Stimulated activated CD8-positive, alpha-beta memory T cell treated with anti-CD3 and anti-CD28 coated beads, Interleukin-15, amount 100 ng/mL, for 24 hours (primary cell): ENCODE measurements at places on chromosomes 16 and 17.

DNA sequence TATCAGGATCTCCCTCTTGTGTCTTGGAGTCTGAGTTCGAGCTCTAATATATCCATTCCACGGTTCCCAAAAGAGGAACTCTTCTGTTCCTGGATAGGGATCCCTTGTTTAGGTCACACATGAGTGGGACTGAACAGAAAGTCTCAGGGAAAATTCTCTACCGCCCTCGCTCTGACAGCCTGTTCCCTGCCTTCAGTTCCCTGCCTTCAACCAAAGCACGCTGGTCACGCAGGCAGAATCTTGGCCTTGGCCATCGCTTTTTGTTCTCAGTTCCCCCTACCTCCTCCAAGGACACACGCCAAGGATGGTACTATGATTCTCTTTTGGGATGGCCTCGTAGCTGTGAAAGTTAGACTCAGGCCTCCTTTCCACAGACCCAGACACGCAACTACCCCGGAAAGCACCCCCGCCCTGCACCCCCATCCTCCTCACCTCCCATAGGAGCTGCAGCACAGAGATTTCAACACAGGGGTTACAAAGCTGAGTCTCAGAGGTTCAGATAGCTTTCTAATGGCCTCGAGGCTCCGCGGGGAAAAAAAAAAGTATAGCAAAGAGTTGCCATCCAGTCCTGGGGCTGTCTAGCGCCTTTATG, 1.5 kb upstream of the SHISA6 start:
- DNase-seq: no peak

GRCh38 chr16:55574811-55575210, 8.3 kb downstream of the CAPNS2 start:
- no peak for DNase-seq

GRCh38 chr16:3696425-3697218, 20.7 kb downstream of the TRAP1 start:
- no peak for DNase-seq

- no peak for DNase-seq
Observed at GRCh38 chr17:43855061-43855460, 8.1 kb downstream of the CD300LG start.

DNA sequence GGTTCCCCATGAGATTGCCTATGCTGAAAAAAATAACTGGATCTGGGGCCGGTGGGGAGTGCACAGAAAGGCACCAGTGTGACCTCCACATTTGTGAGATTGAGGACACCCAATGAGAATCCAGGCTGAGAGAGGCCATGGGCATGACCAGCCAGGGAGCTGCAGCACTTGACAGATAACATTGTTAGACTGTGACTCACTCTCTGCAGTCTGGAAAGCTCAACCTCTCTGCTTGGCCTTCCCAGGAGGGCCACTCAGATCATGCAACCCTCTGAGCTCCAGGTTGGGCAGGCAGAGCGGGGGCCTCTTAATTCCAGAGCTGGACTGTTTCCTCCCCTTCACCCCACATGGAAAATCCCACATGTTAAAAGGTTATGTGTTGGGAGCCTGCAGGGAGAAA, 30.1 kb downstream of the FZD2 start:
- DNase-seq: no peak

GRCh38 chr17:7512824-7513540, 28.8 kb downstream of the POLR2A start:
- no peak for DNase-seq

DNA sequence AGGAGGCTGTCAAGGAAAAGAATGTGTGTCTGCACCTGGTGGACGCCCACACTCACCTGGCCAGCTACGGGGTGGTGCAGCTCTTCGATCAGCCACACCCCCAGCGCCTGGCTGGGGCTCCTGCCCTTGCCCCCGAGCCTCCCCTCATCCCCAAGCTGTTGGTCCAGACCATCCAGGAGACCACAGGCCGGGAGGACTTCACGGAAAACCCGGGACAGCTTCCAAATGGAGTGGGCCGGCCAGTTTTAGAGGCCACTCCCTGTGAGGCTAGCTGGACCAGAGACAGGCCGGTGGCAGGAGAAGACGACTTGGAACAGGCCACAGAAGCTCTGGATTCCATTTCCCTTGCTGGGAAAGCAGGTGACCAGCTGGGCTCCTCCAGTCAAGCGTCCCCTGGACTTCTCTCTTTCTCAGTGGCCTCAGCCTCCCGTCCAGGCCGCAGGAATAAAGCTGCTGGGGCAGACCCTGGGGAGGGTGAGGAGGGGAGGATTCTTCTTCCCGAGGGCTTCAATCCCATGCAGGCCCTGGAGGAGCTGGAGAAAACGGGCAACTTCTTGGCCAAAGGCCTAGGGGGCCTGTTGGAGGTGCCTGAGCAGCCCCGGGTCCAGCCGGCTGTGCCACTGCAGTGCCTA, 2.2 kb downstream of the WDR81 start:
- no peak for DNase-seq

GRCh38 chr17:9886141-9886930, 18.7 kb downstream of the RCVRN start:
- no peak for DNase-seq

DNA sequence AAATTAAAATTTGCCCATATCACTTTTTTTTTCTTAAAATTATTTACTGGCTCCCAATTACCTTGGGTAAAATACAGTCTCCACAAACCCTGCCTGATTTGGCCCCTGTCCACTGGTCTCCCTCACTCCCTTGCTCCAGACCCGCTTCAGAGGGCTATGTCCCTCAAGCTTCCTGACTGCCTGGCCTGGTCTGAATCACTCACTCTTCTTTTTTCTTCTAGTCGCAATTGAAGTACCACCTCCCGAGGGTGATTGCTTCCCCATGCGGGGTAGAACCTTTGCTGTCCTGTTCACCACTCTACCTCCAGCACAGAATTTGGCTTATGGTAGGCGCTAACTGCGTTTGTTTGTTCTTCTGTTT, 598 bp upstream of the PGAP3 start:
- DNase-seq: no peak

DNA sequence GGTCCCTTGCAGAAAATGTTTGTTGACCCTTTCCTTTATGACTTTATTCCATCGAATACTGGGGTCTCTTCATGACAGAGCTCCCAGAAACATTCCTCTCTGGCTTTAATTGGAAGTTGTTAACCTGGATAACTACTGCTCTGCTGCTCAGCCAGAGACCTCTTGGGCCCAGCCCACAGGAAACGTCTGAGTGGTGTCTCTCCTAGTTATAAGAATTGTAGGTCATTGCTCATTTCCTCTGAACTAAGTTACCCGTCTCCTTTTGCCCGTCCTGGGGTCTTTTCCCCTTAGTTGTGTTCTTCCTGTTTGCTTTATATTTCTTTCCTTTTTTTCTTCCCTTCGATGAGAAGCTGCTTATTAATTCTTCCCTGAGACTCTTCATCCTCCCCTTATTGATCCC, 9.0 kb downstream of the MAP2K6 start:
- no peak for DNase-seq

DNA sequence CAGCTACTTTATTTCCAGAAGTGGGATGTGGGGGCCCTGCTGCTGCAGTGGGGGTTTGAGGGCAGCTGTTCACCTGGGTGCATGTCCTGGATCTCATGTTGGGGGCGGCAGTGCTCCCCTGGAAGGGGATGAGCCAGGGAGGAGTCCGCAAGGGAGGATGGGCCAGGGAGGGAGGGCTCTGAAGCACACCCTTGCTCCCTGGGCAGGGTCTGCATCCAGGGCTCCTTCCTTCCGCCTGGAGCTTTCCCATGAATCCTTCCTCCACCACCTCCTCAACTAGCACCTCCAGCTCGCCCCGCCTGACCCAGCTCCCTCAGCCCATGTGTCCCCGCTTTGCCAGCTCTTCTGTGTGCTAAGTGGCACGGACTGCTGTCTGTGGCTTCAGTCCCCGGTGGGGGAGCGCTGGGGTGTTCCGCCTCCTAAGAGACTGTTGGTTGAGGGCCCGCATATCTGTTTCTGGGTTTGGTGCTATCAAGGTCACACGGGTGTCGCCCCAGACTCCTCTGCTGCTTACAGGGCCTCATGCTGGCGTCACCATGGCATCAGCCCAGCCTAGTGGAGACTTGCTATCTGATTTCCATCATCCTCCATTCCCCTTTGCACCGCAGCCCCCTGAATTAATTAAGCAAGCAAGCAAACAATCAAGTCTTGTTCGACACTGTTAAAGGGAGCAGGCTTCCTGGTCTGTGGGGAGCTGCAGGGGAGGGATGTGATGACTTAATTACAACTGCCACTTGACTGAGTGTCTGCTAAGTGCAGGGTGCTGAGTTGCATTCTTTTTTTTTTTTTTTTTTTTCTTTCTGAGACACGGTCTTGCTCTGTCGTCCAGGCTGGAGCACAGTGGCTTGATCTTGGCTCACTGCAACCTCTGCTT, 71.8 kb downstream of the PRKCA start:
- peak; percentile 21 for DNase-seq

DNA sequence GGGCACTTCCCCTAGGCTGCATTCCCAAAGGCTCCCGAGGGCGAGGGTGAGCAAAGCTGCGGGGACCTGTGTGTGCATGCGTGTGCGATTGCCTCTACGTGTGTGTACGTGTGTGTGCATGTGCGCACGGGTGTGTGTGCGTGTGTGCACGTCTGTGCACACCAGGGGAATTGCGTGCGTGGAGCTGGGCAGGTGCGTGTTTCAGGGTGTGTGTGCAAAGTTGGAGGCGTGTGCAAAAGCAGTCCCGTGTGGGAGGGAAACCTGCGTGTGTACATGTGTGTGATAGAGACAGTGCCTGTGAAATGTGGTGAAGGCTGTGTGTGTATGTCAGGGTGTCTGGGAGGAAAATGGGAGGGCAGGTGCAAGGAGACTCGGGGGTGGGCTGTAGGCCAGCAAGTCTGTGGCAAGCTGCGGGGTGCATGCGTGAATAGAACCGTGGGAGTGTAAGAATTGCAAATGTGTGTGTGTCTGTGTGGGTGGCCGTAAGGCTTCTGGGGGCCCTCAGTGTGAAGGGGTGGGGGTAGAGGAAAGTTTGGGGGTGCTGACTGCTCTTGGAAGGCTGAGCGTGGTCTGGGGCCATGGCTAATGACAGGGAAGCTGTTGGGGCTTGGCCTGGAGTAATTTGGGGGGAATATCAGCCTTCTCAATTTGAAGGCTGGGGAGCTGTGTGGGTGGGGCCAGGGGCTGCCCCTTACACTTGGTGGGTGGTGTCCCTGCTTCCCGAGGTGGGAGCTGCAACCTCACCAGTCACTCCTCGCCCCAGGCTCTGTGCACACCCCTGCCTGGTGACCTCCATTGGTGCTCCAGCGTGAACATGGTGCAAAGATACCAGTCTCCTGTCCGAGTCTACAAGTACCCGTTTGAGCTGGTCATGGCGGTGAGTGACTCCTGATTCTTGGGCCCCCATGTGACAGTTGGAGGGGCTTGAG, 644 bp downstream of the SEC14L5 start:
- DNase-seq: no peak

GRCh38 chr16:84262939-84263338, 23.1 kb upstream of the KCNG4 start:
- no peak for DNase-seq

DNA sequence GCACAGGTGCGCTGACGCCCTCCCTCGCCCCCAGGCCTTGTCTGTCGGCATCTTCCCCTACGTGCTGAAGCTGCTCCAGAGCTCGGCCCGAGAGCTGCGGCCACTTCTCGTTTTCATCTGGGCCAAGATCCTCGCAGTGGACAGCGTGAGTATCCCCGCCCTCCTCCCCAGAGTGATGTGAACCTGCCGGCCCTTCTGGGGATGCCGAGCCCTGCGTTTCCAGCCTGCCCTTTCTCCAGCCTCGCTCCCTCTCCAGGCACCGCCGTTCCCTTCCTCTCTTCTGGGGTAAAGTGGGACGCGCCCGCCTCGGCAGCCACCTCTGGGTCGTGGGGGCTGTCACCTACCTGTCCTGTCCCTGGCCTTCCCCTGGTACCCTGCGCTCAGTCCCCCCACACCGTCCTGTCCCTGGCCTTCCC, 133.9 kb upstream of the CHMP6 start:
- no peak for DNase-seq

DNA sequence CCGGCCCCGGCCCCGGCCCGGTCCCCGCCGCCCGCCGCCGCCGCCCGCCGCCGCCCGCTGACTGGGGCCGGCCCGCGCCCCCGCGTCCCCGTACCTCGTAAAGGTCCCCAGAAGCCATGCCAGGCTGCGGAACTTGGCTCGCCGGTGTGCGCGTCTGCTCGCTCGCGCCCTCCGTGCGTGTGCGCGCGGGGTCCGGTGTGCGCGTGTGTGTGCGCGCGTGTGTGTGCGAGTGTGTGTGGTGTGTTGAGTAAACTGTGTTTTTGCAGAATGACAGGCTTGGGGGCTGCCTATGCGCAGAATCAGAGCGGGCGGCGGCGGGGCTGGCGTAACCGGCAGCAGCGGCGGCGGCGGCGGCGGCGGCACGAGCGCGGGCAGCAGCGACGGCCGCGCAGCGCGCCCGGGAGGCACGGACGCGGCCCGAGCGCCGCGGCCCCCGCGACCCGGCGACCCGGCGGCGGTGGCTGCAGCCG, 307 bp downstream of the CDYL2 start:
- peak; percentile 29 for DNase-seq

- no peak for DNase-seq
Observed at GRCh38 chr17:45973946-45974859, 24.8 kb upstream of the STH start.

DNA sequence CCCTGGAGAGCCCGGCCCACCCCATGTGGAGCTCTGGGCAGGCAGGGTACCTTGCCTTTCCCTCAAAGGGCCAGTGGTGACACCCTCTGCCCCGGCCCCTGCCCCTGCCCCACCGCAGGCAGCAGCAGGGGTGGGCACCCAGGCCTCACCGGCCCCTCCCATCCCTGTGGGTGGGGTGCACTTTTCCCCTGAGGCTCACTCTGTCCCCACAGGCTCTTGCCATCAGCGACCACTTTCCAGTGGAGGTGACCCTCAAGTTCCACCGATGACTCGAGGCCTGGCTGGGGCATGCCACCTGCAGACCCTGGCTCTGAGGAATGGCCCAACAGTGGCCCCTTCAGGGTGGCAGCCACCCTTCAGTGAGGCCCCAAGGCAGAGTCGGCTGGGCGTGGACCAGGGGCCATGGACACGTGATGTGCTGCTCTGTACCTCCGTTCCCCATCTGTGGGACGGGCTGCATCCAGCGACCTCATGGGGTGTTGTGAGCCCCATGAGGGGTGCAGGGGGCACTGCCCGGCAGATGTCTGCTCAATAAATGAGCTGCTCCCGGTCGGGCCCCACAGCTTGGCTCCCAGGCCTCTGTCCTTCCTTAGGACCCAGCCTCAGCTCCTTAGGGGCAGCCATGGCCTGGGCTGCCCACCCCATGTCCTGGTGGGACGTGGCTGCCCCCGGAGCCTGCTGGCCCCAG, 2.0 kb downstream of the DNASE1L2 start:
- no peak for DNase-seq

DNA sequence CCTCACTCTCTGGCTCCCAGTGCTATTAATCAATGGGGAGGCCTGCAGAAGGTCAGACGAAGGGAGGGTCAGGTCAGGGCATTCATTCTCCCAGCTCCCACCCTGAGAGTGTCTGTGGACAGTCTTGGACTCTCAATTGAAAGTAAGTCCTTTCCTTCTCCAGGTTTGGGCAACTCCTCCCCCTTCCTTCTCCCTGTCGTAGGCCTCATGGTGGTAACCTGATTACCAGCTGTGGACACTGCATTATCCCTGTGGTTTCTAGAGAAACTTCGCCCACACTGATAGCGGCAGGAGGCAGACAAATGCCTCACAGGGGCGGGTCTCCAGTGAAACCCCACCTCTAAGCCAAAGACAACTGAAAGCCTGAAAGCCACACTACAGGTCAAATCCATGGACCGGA, 57.7 kb upstream of the SLC25A19 start:
- DNase-seq: no peak
